Stimulated activated CD8-positive, alpha-beta memory T cell treated with anti-CD3 and anti-CD28 coated beads, Interleukin-15, amount 100 ng/mL, for 24 hours (primary cell): ENCODE measurements at places on chromosomes 12 and 14.

GRCh38 chr14:97177635-97178034 is 380.5 kb downstream of the VRK1 start:
- no peak for DNase-seq

DNA sequence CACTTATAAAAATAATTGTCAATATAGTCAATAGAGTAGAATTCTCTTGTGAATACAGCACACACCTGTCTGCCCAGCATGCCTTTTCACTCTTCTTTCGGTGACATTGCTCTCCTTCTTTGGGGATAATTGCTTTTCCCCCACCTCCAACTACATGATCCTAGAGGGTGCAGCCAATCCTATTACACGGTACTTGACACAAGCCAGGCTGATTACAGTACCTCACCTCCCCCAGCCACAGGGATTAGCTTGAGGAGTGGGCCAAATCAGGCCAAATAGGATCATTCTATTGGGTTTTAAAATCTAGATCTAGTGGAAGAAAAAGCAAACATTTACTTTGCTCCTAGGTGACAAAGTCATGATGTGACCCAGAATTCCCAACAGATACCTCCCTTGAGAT is 16.8 kb upstream of the NFYB start:
- no peak for DNase-seq

DNA sequence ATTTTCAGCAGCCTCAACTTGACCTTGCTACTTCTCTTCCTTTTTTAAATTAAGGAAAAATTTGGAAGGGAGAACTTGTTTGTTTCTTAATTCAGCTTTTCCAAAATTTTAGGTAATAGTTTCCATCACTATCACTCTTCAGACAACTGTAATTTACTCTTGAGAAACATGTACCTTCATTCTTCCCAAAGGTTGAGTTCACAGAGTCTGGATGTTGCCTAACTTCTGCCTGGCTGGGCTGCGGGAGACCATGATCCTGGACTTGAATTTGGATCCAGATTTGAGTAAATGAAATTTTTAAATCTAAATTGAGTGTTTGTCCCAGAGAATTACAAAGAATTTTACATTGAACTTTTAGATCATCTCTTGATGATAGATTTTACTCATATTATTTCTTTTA is 193.1 kb downstream of the CCDC91 start:
- DNase-seq = no peak

GRCh38 chr12:122659579-122659978 is 43.6 kb downstream of the HCAR2 start:
- no peak for DNase-seq

- DNase-seq = no peak
These were observed 1011.8 kb downstream of the TMEM121 start for GRCh38 chr14:106538201-106538600.

DNA sequence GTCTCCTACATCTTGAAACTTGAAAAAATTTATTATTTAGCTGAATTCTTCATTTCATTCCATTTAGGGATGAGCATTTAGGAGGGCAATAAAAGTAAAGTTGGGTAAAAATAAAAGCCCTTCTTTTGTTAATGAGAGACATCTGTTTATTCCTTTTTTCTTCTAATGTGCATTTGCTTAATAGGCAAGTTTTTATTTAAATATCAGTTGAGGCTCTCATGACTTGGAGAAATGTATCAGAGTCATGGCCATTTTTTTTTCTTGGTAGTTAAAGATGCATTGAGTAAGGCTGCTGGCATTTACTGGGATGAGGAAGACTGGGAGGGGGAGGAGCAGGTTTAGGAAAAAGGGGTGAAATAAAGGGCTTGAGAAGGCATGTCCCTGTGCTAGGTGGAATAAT is 609.9 kb upstream of the TMEM132C start:
- no peak for DNase-seq

- DNase-seq = no peak
These were observed 11.2 kb downstream of the AHNAK2 start for GRCh38 chr14:104966981-104967385.
